ENCODE measurements at places on chromosomes 7 and 10. TPM values are rescaled to one million over a fixed set of nuclear protein-coding genes. Genes with fewer than 3 reads are reported as not detected.

Gene AUTS2
- 18.9 TPM for total RNA-seq

DNA sequence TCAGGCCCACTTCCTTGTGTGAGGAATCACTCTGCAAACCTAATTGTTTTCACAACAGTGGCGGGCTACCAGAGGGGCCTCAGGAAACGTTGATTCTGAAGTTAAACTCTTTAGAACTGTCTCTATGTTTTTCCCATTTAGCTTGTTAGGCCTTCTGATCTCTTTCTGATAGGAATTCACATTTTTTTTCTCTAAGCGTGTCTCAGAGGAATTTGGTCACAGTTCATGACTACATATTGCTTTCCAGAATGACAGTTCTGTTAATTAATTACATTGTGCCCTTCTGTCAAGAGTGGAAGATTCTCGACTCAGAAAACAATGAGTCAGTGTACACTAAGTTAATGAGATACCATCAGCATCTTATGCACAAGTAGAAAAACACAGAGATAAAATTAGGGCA, 469.2 kb upstream of the C7orf33 start:
- no peaks in the 10 kb centered on the region for H3K36me3 ChIP-seq
- H3K4me1 ChIP-seq = no peaks in the 10 kb centered on the region
- H3K27me3 ChIP-seq = no peaks in the 10 kb centered on the region
- no peak overlapping the region for H3K4me3 ChIP-seq
- DNase-seq = no peak

- peaks cover 27% of the 10 kb centered on the region for H3K36me3 ChIP-seq
- H3K27me3 ChIP-seq = no peaks in the 10 kb centered on the region
- no peaks in the 10 kb centered on the region for H3K4me1 ChIP-seq
- DNase-seq = no peak
- H3K27ac ChIP-seq = no peak overlapping the region
Observed at GRCh38 chr10:30324448-30325110, 24.5 kb downstream of the MTPAP start.

Gene TECTB
- not detected for total RNA-seq

DNA sequence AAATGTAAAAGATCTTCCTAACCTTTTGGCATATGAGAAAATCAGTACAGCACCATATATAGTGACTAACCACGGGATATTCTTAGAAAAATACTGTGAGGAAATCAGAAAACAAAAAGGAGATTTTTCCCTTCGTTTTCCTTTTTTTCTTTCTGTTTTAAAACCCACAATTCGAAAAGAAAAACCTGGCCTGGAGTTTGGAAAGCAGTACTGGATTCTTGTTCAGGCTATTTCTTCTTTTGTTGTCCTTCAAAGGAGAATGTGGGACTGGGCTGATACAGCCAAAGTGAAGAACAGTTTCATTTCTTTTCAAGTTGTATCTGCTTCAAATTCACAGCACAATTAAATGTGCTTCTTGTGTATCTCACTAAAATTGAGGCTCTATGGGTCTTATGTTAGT, 156.8 kb upstream of the PHYHIPL start:
- no peak overlapping the region for H3K27ac ChIP-seq
- no peak overlapping the region for H3K4me3 ChIP-seq
- no peak for DNase-seq
- H3K36me3 ChIP-seq = no peaks in the 10 kb centered on the region

DNA sequence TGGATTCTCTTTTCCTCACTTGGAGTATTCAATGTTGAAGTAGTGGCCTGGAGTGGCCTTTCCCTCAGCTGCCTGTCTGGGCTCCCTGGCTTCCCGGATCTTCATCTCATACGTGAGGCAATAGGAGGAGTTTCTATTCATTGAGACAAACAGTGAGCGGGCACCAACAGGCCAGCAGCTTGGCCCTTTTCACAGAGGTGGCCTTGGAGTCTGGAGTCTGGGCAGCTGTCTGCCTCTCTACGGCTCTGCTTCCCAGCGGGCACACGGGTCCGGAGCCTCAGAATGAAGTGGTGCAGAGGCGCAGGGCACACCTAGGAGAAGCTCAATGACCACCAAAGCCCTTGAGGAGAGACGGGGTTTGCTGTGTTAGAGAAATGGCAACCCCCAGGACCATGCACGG, 169.4 kb downstream of the CCDC3 start:
- no peak overlapping the region for H3K4me3 ChIP-seq
- H3K36me3 ChIP-seq = no peaks in the 10 kb centered on the region
- H3K27ac ChIP-seq = no peak overlapping the region
- DNase-seq = no peak
- no peaks in the 10 kb centered on the region for H3K27me3 ChIP-seq

- H3K36me3 ChIP-seq = no peaks in the 10 kb centered on the region
- H3K4me1 ChIP-seq = peaks cover 10% of the 10 kb centered on the region
- peak overlapping the region; percentile 72 for H3K4me3 ChIP-seq
- no peak overlapping the region for H3K27ac ChIP-seq
- peak; percentile 7 for DNase-seq
Observed at GRCh38 chr7:120273476-120273975, 551 bp downstream of the KCND2 start.

DNA sequence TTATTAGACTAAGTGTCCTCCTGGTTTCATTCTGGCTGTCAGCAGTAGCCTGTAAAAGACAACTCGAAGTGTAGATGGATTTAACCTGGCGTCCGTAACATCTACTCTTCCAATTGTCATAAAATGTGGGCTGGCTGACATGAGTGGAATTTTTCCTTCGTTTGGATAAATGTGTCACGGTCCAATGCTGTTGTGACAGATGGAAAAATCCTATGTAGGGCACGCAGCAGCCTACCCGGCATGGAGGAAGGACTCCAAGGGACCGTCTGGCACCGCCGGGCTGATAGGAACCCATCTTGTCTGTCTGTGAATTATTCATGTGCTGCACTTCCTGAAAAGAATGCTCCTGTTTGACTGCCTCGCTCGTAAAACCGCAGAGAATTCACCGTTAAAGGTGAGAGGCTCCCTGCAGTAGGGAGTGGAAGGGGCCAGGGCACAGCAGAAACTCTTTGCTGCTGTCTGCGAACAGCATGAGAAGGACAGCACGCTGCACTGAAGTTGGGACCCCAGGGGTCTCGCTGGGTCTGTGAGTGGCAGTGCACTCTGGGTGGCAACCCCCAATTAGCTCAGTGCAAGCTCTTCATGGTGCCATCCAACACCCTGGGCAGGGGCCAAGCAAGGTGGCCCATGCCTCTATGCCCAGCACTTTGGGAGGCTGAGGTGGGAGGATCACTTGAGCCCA, 1.6 kb upstream of the ORAI2 start:
- DNase-seq = peak; percentile 67
- H3K4me1 ChIP-seq = peaks cover 70% of the 10 kb centered on the region

DNA sequence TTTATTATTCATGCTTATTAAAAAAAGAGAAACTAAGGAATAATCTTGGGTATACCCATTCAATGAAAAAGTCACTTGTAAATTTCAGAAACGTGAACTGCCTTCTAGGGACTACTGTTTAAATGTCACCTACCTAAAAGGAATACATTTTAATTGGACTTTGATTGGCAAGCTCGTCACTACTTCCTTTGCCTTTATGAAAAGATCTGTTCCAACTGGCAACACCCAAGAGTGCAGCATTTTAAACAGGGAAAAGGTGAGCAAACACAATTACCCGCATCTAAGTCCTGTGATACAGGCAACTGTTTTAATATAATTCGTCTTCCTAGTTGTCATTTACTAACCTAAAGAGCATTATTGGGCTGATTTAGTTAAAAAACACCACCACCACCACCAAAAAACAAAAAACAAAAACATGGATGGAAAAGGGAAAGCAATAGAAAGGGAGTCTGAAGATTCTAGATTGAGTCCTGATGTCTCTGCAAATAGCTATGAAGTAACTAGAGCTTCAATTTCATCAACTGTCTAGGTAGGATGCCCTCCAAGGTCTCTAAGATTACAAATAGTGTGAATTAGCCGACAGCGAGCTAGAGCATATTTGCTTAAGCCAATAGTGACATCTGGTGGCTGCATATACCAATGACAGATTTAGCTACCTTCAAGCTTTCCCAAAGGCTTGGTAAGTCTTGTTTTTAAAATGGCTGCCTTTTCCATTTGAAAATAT, 33.8 kb upstream of the ICA1 start:
- peak; percentile 53 for DNase-seq
- no peak overlapping the region for H3K4me3 ChIP-seq
- H3K4me1 ChIP-seq = no peaks in the 10 kb centered on the region
- no peak overlapping the region for H3K27ac ChIP-seq

GRCh38 chr10:79149662-79150443, 81.1 kb downstream of the ZMIZ1 start:
- peaks cover 63% of the 10 kb centered on the region for H3K4me1 ChIP-seq
- H3K27ac ChIP-seq = peak overlapping the region; percentile 89
- peaks cover 1% of the 10 kb centered on the region for H3K36me3 ChIP-seq
- no peak overlapping the region for H3K4me3 ChIP-seq
- peak; percentile 63 for DNase-seq

Gene PPP1R3A
- total RNA-seq = not detected

Gene UCN3
- total RNA-seq = not detected

Gene TET1
- 3.7 TPM for total RNA-seq
